ENCODE measurements at places on chromosomes 1 and 21.
A peak's percentile ranks its signal among the peaks of the same experiment; 100 is the strongest.

DNA sequence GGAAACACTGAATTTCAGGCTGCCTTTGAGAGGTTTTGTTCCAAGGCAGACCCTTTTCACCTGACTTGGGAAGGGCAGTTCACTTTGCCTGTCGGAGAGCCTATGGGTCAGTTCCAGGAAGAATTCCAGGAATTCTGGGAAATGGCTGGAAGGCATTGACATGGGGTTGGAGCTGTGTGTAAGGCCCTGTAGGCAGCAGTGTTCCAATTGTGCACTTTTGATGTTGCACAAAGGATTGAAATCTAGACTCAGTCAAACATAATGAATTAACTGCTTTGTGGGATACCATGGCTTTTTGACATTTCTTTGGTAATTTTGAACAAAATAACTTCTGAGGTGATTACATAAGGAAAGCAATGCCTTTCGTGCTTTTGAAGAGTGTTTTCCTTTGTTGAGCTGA lies 184.6 kb downstream of the SDCCAG8 start:
- no peak for DNase-seq

- no peak for DNase-seq
These were observed 12.8 kb downstream of the DIP2A start for GRCh38 chr21:46471514-46471913.

DNA sequence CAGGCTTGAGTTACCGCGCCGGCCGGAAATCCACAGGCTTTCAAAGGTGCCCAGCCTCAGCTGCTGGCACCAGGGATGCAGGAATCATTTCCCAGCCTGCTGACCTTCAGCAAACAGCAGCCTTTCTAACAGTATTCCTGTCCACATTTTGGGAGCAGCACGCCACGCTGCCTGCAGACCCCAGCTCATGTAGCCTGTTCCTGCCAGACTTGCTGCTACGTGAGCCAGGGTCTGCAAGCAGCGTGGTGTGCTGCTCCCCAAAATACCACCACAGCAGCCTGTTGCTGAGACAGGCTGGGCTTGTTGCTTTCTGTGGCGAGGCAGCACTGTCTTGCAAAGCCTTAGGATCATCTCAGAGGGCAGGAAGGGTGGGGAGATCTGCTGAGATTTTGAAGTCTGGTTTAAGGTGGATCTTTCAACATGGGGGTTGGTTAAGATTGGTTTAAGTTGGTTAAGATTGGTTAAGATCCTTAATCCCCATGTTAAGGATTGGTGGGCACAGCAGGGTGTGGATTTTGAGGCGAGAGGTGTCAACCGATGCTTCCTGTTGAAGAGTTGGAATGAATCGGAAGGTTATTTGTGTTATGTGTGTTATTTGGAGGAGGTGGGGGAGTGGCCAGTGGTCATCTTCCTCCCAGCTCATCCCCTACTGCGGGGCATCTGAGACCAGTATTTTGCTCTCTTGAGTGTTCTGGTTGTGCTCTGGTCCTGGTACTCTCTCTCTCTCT lies 12.9 kb downstream of the FAAH start:
- no peak for DNase-seq

- no peak for DNase-seq
These were observed 4.1 kb upstream of the SLC2A1 start for GRCh38 chr1:42962641-42963377.

DNA sequence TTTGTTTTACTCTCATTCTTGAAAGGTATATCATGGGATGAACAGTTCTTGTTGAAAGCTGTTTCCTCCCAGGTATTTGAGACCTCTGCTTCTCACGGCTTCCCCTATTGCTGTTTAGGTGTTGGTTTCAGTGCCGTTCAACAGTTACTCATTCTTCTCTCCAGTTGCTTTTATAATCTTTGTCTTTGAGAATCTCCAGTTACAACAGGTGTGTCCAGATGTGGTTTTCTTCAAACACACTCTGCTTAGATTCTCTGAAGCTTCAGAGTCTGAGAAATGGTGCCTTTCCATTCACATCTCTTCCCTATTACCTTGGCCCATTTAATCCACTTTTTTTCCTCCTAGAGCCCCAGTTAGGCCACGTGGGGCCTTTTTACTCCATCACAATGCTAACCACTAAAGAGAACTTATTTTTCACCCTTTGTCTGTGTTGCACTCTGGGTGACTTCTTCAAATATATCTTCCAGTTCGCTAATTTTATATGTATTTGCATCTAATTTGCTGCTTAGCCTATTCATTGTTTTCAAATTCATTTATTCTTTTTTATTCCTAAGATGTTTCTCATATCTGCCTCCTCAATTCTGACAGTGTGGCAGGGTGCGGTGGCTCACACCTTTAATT lies 46.7 kb upstream of the SLC19A1 start:
- no peak for DNase-seq

- DNase-seq, result no peak
These were observed 143.1 kb downstream of the PHTF1 start for GRCh38 chr1:113616156-113616555.

DNA sequence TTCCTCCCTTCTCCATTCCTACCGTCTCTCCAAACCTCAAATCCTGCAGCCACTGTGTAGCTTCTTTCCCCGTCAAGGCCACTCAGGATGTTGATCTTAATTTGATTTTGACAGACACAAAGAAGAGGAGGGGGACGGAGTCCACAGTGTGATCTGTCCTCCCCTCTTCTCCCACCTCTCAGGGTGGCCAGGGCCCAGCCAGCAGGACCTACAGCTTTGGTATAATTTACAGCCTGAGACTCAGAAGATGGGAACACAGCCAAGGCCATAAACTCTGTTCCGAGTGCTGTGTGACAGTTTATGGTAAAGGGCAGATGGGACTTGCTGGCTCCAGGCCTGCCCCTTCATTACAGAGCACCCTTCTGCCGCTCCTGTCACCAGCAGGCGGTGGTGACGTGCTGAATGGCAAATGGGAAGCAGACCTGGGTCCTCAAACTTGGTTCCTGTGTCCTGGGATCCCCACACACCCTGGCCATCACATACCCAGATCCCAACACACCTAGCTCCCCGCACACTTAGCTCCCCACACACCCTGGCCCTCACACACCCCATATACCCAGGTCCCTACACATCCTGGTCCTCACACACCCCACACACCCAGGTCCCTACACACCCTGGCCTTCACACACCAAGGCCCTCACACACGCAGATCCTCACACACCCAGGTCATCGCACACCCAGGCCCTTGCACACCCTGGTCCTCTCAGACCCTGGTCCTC lies 71.6 kb downstream of the CD2 start:
- DNase-seq, result no peak

- peak; percentile 33 for DNase-seq
These were observed 1.8 kb upstream of the CSMD2 start for GRCh38 chr1:34166625-34167361.

- DNase-seq, result no peak
These were observed 43.9 kb upstream of the FOXO6 start for GRCh38 chr1:41317361-41317760.

GRCh38 chr1:57063406-57064125 lies 97.8 kb upstream of the C8B start:
- DNase-seq, result no peak

- DNase-seq, result no peak
These were observed 119.0 kb downstream of the CNIH3 start for GRCh38 chr1:224735159-224735558.

- peak; percentile 42 for DNase-seq
These were observed 8.7 kb upstream of the ADCY10 start for GRCh38 chr1:167922611-167923074.

- no peak for DNase-seq
These were observed 5.7 kb downstream of the LRRC3 start for GRCh38 chr21:44461005-44461404.

DNA sequence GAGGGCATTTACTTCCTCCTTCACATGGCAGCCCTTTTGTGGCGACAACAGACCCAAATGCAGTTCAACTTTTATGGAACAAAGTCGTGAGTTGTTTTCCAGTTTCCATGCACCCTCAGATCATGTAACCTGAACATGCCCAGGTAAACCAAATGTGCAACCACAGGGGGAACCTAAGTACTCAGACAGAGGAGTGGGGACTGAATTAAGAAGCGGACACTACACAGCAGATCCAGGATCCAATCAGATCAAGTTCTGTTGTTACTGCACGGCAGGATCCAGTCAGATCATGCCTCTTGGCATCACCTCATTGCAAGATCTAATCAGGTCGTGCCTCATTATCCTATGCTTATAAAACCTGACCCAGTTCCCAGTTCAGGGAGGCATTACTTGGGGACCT lies 115.7 kb downstream of the MATN1 start:
- DNase-seq, result no peak

DNA sequence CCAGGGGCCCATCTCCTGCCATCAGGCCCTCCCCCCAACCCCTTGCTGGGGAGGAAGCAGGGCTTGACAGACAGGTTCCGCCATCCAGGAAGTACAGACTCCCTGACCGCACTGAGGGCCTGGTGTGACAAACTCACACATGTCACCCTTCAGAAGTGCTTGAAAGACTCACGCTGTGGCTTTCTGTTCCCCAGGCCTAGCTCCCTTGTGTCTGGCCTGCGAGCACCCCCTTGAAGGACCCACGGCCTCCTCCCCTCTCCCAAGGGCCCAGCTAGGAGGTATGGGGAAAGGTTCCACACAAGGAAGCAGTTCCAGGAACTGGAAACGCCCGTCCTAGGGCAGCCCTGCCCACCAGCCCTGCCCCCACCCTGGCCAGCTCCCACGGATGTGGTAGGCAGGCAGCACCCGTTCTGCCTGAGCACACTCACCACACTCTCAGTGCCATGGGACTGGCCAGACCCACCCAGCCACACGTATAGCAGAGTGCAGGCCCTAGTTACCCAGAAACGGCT lies 26.7 kb downstream of the SLC2A1 start:
- DNase-seq, result peak; percentile 71

DNA sequence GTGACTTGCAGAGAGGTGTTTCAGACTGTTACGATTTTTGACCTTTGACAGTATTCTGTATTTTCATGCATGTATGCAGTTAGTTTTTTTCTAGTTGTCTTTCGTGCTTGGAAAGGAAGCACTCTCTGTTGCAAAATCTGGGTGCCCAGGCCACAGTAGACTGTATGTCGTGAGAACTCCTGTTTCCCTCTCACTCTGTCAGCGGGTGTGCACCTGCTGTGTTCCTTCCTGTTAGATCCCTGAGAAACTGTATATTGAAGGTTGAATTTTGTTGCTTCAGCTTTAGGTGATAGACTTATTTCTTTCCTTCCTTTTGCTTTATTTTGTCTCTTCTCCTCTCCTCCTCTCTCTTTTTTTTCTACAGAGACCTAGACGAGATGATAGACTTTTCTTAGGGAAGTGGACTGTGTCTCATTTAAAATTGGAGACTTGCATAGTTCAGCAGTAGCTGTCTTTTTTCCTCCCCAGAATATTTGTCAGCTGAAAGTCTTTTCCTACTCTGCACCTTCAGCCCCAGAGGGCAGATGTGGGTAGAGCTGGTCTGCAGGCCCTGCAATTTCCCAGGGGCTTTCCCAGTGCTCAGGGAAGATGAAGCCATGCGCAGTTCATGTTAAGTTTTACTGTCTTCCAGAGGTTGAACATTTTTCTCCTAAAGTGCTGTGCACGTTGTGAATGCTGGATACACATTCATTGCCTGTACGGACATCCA lies 1.4 kb downstream of the TRAPPC10 start:
- DNase-seq, result peak; percentile 88

DNA sequence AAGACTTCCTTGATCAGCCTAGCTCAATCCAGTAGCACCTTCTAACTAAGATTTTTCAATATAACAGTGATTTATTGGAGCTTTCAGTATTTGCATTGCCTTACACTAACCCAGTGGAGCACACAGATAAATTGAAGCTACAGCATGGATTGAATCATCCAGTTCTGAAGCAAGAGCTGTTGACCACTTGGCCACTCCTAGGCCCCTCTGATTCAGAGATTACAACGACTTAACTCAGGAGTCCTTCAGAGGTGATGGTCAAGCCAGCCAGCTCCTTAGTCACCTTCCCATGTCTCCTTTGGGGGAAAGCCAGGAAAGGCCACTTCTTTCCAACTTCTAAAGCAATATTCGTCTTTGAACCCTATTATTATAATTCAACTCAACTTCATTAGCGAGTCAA lies 151.8 kb downstream of the TENT5C start:
- DNase-seq, result no peak

- DNase-seq, result peak; percentile 44
These were observed 24.5 kb upstream of the KIRREL1 start for GRCh38 chr1:157968946-157969345.

DNA sequence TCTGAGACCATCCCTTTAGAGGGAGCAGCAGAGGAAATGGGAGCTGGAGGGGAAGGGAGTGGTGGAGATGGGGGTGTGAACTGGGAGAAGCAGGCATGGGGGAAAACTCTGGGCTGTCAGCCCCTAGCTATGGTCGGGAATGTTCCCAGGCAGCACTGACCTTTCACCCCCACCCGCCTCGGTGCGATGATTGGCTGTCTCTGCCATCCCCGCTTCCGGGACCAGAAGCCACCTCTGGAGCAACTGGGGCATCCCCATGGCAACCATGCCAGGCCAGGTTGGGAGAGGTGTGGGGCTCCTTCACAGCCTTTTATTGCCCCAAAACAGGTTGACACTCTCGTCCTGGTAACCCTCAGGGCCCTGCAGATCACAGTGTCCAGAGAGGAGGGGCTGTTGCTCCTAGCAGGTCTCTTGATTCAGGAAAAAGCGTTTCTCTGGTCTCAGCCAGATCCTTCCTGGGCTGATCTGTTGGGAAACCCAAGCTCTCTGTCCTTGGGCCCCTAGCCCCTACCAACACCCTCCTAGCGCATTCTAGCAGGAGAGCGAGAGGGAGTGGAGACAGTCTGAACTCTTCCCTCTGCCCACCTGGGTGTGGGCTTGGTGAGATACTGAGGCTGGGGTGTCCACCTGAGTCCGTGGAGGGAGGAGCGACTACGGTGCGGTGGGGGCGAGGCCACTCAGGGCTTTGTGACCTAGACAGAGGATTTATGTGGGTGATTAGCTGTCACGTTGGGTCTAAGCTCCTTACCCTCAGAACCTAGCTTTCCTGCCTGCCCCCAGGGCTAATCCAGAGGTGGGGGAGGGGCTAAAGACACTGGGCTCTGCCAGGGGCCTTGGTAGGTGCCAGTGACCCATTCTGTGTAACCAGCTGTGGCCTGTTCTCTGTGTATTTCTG lies 12.2 kb upstream of the SLC6A9 start:
- DNase-seq, result no peak

DNA sequence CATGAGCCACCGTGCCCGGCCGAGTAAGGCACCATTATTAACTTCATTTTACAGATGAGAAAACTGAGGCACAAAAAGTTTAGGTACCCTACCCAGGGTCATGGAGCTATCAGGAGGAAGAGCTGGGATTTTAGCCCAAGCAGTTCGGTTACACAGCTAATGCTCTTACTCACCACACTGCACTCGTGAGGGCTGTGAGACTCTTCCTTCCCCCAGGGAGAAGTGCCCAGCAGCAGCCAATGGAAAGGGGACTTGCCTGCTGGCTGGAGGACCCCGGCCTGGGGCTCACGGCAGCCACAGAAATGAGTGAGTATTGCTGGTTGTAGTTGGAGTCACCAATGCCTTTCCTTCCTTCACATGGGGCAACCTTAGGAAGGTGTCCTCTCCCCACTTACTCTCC lies 5.2 kb upstream of the CSF1 start:
- peak; percentile 66 for DNase-seq

- no peak for DNase-seq
These were observed 19.7 kb downstream of the KPNA6 start for GRCh38 chr1:32127409-32128198.

DNA sequence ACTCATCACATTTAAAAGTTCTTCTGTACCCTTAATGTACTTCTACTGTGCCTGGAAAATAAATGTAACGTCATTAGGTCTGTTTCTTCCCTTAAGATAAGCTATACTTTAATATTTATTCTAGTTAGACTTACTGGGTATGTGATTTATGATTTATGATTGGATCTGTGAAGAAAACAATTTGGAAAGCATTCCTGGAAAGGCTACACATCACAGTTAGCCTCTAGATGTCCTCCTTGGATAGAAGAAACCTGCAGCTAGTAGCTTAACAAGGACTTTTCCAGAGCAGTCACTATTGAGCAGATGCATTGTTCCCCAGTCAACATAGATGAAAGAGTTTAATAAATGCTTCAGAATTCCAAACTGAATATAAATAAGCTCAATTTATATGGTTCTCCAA lies 22.2 kb upstream of the ABL2 start:
- DNase-seq, result peak; percentile 19

All from suppressor macrophage treated with lipopolysaccharide for 1 hour (primary cell).